ENCODE measurements at places on chromosomes 12 and 14.

DNA sequence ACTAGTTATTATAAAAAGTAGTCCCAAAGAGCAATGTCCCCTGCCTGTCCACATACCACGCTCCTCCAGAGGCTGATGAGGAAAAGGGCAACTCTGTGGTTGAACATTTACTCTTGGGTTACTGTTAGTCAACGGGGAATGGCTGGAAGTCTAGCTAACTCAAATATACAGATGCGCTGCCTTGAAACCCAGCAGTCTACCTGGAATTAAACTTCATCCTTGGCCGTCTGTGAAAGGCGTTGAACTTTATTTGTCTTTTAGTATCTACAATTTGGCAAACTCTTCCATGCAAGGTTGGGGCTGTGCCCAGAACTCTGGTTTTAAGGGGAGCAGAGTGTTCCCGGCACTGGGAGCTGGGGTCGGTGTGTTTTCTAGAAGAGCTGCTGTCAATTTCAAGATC lies 3.9 kb upstream of the MEG3 start:
- no peak for DNase-seq

- DNase-seq = no peak
Measured at GRCh38 chr12:1102791-1103450, 111.9 kb downstream of the ERC1 start.

GRCh38 chr12:67450441-67450840 lies 181.3 kb downstream of the CAND1 start:
- no peak for DNase-seq

DNA sequence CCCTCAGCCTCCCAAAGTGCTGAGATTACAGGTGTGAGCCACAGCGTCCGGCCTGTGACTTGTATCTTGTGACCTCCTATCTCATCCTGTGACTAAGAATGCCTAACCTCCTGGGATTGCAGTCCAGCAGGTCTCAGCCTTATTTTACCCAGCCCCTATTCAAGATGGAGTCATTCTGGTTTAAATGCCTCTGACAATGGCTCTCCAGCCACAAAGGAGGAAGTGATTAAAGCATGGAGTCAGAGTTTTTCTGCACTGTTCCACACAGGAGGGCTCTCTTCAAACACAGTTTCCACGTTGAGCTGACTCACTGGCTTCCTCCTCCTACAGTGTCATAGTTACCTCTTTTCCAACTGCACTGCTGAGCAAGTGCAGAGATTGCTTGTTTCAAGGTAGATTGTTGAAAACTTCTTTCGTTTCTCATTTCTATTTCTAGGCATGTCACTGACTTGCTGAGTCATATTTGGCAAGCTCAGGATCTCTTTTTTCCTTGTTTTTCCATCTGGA lies 383.8 kb downstream of the PCNX1 start:
- DNase-seq = no peak

- no peak for DNase-seq
Measured at GRCh38 chr14:72651714-72652113, 242.2 kb downstream of the DPF3 start.

- DNase-seq = no peak
Measured at GRCh38 chr14:63939006-63939270, 86.1 kb downstream of the SYNE2 start.

- DNase-seq = no peak
Measured at GRCh38 chr12:99260456-99260996, 387.0 kb upstream of the GARIN6 start.

DNA sequence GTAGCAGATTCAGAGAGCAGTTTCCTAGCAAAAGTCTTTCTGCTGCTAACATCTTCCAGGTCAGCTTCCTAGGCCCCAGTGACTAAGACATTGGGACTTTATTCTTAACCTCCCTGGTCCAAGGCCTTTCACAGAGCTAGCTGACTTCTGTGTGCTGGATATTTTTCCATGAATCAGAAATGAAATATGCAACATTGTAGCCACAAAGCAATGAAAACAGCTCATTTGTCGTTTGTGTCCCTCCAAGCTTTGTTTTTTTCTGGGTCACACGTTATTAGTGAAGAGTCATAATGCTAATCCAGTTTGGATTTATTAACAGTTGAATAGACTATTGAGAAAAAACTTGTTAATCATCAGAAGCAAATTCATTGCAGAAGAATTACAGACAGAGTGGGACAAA lies 82.4 kb downstream of the ARF6 start:
- DNase-seq = no peak

DNA sequence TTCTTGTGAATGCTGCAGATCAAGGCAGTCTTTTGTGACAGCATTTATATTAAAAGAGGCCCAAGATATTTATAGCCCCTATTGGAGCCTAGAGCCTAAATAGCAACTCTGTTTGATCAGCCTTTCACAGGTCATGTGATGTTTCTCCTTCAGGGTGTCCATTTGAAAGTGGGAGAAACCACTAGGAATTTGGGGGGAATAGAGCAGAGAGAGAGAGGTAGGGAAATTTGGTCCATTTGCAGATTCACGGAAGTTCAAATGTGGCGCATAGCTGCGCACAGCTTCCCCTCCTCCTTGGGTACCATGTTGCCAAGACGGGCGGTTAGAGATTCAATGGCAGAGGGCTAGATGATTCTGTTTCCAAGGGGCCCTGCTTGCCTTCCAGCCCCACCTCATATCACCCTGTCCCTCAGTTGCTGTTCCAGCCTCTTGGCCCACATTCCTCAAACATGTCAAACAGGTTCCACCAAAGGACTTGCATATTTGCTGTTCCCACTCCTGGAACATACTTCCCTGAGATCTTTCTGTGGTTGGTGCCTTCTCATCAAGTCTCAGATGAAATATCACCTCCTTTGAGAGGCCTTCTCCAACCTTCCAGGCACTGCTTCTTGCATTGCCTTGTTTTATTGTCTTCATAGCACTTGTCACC lies 220.8 kb downstream of the CHST11 start:
- no peak for DNase-seq

DNA sequence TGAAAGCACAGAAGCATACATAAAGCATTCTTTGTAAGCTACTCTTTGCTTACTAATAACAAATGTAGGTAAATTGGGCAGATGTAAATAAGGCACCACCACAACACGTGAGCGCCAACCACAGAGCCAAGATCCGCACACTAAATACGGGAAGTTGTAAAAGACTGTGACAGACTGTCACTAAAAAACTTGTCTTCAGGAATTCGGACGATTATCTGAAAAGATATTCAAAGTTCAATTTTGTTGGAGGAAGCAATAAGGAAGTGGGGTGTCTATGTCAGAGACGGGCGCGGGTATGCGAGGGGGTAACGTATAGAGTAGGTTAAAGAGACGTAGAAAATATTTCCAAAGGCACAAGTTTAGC lies 1.5 kb upstream of the HSP90B1 start:
- DNase-seq = peak; percentile 41

DNA sequence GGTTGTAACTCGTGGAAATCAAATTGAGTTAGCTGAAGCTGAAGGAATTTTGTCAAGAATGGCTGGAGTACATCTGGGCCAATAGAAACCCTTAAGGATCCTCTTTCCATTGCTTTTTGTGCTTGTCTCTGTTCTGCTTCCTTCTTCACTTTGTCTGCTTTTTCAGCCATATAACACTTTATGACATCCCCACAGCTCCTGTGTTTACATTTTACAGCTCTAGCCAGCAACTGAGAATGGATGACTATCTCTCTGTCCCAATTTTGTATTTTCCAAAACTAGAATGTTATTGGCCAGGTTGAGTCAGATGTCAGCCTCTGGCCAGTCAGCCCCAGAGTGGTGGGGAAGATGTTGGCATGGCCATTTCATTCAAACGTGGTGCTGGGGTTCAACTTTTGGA lies 57.6 kb downstream of the PELI2 start:
- DNase-seq = no peak

DNA sequence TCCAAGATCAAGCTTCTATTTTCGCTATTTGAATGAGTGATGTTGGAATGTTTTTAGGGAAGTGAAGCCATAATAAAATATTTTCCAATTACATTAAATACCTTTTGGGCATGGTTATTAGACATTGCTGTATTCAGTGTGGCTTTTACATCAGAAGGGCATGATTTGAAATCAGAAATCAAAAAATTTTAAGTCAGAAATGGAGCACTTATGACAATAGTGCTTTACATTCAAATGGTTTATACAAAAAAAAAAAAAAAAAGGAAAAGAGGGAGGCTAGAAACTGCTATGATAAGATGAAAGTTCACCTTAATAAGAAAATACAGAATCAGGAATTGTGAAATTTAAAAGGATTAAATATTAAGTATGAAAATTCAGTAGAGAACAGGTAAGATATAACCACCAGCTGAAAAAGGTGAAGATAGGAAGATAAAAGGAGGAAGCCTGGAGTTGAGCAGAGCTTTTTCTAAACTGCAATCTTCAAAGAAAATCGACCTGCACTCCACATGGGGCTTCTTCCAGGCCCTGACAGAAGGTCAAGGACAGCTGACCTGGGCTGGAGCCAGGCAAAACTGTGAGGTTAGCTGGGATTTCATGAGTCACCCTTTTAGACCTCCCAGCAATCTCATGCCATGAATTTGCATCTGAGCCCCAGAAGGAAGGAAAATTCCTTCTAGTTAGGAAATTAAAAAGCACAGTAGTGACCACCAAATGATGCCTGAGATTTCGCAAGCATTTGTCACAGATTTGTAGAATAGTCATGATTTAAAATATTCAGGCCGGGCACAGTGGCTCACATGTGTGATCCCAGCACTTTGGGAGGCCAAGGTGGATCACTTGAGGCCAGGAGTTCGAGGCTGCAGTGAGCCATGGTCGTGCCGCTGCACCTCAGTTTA lies 23.4 kb upstream of the BMP4 start:
- DNase-seq = no peak
